Mesothelial cell of epicardium (in vitro differentiated cells): ENCODE measurements at places on chromosomes 1 and 21. TPM values are rescaled to one million over a fixed set of nuclear protein-coding genes. Genes with fewer than 3 reads are reported as not detected.

Gene IL10
- not detected in 3 replicates for total RNA-seq

DNA sequence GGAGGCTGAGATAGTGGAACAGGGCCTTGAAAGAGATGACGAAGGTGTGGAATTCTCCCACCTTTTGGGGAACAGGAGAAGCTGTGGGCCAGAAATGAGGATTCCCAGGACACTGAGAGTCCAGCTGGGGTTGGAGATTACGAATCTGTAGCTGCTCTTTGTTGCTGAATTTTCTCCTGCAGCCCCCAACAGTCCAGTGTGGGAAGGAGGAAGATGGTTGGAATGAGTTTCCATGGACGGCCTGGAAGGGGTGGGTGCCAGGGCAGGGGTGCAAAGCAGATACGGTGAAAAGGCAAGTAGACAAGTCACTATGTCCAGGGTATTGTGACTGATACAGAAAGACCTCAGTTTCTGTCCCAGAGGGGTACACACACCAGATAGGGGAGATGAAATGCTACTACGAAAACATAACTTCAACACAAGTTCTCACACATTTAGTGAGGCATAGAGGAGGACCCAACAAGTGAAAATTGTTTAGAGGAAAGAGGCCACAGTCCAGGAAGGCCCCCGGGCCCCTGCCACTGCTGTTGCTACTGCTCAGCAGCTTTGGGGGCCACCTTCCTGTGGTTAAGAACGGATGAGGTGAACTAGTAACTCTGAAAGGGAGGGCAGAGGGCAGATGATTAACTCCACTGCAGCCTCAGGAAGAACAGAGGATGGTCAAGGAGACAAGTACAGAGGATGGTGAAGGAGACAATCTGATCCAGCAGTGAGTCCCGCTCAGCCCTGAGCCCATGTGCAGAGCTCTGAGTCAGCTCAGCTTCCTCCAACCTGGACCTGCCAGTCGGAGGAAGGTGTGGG, 7.3 kb downstream of the CD244 start:
- H3K27me3 ChIP-seq, result peaks cover 7% of the 10 kb centered on the region

Gene IL12RB2
- total RNA-seq, result 0.34 to 0.43 TPM in 2 of 3 replicates, not detected in the other

Gene OR2M3
- total RNA-seq, result not detected in 3 replicates

Gene LAMC1
- 164 to 170 TPM (median 168 TPM) in 3 replicates for total RNA-seq

GRCh38 chr1:107048241-107048640, 8.2 kb upstream of the PRMT6 start:
- no peaks in the 10 kb centered on the region for H3K27me3 ChIP-seq
- H3K4me3 ChIP-seq, result no peak overlapping the region
- no peaks in the 10 kb centered on the region for H3K4me1 ChIP-seq
- H3K36me3 ChIP-seq, result no peaks in the 10 kb centered on the region
- no peak overlapping the region for H3K27ac ChIP-seq
- no peak for DNase-seq

Gene WNT4
- total RNA-seq, result 34.9 to 41.2 TPM (median 38.7 TPM) in 3 replicates

GRCh38 chr1:229127301-229127700, 143.6 kb upstream of the RAB4A start:
- DNase-seq, result no peak
- H3K36me3 ChIP-seq, result no peaks in the 10 kb centered on the region
- H3K4me1 ChIP-seq, result peaks cover 5% of the 10 kb centered on the region
- H3K4me3 ChIP-seq, result no peak overlapping the region
